ENCODE measurements at places on chromosomes 16 and 17. TPM values are rescaled to one million over a fixed set of nuclear protein-coding genes. Genes with fewer than 3 reads are reported as not detected.

DNA sequence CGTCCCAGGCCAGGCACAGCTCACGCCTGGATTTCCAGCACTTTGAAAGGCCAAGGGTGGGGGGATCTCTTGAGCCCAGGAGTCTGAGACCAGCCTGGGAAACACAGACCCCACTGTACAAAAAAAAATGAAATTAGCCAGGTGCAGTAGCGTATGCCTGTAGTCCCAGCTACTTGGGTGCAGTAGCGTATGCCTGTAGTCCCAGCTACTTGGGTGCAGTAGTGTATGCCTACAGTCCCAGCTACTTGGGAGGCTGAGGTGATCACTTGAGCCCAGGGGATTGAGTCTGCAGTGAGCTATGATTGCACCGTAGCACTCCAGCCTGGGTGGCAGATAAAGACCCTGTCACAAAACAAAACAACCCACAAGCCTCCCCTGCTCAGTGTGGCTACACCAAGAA, 27.0 kb upstream of the SLC25A19 start:
- no peak for DNase-seq

DNA sequence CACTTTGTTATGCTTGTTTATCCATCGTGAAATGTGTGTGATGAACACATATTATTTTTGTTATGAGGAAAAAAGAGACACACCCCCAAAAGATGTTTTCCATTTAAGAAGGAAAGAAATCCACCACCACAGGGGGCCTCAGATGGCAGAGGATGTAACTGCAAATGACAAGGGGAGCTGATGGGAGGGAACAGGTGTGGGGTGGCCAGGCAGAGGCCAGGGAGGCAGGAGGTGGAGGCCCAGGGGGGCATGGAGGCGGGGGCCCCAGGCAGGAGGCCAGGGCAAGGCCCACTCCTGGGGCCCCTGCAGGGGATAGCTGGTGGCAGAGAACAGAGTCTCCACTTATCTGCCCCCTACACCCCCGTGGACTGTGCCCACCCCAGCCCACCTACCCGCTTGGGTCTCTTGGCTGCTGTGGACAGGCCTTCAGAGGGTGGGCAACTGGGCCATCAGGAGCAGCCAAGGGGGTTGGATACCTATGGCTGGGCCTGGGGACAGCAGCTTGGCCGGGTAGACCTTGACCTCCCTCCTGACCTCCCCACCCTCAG, 28.0 kb downstream of the PPL start:
- DNase-seq = no peak

GRCh38 chr16:85514295-85514597, 98.9 kb upstream of the GSE1 start:
- no peak for DNase-seq

DNA sequence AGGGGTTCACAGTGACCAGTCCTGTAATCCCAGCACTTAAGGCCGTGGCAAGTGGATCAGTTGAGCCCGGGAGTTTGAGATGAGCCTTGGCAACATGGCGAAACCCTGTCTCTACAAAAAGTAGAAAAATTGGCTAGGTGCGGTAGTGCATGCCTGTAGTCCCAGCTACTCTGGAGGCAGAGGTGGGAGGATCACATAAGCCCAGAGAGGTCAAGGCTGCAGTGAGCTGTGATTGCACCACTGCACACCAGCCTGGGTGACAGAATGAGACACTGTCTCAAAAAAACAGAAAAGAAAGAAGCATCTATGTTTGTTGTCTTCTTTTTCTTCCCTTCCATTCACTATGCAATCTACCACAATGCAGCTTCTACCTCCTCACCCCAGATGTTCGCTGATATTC, 151.9 kb upstream of the RBL2 start:
- no peak for DNase-seq

- no peak for DNase-seq
Observed at GRCh38 chr16:88780142-88781062, 4.6 kb downstream of the PIEZO1 start.

DNA sequence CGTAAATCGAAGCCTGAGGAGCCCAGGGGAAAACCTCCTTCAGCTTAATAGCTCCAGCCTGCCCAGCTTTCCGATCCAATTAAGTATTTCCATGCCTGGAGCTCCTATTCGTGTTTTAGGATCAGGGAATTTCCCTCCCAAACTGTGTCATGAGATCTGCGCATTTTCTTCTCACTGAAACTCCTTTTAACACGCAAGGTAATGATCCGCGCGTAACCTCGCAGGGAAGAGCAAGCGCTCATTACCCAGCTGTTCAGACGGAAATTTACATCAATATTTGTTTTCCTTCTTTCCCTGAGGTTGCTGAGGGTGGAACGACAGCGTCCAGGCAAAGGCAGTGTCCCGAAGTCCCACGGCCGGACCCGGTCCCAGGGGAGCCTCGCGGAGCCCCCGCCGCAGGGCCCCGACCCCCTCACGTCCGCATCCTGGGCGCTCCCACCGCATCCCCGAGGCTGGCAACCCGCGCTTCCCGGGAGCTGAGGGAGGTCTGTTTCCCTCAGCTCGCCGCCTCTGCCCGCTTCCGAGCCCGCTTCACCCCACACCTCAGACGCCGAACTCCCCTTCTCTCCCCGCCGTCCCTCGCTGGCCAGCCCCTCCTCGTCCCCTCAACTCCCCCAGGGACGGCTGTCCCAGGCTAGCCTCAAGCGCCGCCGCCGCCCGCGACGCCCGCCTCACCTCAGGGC, 415 bp downstream of the ABCA5 start:
- DNase-seq = no peak

KRT15 gene
- 840 TPM for total RNA-seq
